ENCODE measurements at places on chromosomes 6 and 20.

GRCh38 chr6:106098383-106099234 is 12.5 kb downstream of the PRDM1 start:
- DNase-seq, result no peak

DNA sequence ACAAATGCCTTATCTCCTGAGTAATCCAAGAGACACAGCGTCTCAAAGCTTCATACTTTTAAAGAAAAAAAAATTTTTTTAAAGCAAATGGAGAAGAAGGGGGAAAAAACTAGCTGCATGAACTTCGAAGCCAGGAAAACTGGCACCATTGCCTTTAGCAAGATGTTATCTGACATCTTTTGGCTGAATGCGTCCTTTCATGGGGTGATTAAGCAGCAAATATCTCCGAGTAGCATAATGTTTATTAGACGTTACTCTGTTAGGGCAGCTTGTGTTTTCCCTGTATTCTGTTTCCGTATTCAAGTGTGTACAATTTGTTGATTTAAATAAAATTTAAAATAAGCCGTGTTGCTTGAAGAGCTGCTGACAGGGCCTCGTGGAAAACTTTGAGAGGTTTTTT is 76.5 kb upstream of the TSHZ2 start:
- DNase-seq, result no peak

DNA sequence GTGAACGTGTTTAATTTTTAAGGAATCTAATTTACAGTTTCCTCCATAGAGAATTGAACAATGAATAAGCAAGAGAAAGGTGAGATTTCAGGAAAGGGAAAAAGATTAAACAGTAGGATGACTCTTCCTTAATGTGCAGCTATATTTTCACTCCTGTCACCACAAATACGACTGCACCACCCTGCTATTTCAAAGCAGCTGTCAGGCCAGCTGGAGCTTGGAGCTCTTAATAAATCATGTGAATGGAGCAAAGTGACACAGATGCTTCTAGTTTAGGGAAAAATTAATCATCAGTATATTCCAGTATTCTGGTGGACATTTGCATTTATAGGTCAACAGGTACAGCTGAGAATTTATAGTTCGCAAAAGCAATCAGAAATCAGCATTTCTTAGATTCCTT is 56.5 kb upstream of the PKIB start:
- DNase-seq, result peak; percentile 80

DNA sequence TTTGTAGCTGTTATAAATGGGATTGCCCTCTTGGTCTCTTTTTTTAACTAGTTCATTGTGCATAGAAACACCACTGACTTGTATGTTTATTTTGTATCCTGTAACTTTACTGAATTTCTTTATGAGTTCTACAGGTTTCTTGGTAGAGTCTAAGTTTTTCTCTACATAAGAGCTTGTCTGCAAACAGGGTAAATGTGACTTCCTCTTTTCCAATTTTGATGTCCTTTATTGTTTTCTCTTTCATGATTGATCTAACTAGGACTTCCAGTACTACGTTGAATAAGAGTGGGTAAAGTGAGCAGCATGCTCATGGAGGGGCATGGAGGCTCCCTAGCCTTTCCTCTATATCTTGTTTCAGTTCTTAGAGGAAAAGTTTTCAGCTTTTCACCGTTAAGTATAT is 3.0 kb upstream of the WFDC10A start:
- no peak for DNase-seq

GRCh38 chr20:39338469-39339376 is 376.6 kb downstream of the DHX35 start:
- DNase-seq, result no peak

DNA sequence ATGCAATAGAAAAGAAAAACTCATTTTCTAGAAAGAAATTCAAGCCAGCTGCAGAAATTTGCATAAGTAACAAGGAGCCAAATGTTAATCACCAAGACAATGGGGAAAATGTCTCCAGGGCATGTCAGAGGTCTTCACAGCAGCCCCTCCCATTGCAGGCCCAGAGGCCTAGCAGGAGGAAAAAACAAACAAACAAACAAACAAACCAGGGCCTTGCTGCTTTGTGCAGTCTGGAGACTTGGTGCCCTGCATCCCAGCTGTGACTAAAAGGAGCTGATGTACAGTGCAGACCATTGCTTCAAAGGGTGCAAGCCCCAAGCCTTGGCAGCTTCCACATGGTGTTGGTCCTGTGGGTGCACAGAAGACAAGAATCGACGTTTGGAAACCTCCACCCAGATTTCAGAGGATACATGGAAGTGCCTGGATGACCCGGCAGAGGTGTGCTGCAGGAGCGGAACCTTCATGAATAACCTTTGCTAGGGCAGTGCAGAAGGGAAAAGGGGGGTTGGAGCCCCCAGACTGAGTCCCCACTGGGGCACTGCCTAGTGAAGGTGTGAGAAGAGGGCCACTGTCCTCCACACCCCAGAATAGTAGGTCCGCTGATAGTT is 110.9 kb upstream of the AKAP12 start:
- DNase-seq, result no peak

GRCh38 chr6:105753620-105754211 is 332.4 kb upstream of the PRDM1 start:
- DNase-seq, result no peak

DNA sequence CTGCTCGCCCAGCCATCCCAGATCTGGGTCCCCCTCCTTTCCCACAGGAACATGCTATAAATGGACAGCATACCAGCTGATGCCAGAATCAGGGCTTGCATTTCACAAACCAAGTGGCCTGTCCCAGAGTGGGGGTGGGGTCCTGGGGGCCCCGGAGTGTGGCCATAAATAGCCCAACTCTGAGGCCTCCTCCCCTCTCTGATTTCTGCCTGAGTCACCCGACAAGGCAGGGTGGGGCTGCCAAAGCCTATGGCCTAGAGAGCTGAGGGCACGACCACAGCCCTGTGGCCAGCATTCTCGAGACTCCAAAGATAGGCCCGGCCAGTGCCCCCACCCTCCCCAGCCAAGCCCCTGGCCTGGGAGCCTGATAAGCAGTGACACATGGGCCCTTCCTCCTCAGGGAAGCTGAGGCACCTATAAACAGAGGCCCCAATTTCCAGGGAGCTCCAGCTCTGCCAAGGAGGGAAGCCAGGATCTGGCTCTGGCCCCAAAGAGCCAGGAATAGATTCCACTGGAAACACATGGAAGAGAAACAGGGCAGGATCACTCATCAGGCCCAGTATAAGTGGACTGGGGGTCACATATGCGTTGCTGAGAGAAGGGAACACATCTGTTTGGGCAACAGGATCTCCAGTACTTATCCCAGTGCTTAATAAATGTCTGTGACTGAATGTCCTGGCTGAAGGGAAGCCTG is 20.3 kb downstream of the SNTA1 start:
- DNase-seq, result no peak

- DNase-seq, result no peak
These were observed 267.5 kb downstream of the SMOC2 start for GRCh38 chr6:168708526-168708925.

DNA sequence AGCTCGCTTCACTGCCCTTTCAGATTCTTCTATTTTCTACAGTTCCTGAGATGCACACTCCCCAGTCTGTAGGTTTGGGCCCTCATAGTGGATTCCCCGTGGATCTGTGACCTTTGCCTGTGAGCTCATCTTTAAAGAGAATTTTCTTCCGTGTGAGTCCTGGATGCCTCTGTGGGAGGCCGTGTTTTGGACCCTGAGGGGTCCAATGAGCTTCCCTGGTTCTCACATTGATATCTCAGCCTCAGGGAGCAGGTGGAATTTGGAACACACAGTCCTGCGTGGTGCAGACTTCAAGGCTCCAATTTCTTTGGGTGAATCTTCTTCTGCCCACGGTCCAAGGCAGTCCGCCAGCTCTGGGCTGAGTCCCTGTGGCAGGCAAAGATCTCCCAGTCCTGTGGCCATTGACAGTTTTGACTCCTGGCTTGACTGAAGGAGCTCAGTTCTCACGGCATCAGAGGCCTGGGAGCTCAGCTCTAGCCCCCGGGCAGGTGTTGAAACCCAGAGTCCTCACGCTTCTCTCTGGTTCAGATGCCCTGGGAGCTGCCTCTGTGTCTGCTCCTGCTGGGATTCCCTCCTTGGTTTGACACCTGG is 61.0 kb downstream of the PSMG4 start:
- no peak for DNase-seq

DNA sequence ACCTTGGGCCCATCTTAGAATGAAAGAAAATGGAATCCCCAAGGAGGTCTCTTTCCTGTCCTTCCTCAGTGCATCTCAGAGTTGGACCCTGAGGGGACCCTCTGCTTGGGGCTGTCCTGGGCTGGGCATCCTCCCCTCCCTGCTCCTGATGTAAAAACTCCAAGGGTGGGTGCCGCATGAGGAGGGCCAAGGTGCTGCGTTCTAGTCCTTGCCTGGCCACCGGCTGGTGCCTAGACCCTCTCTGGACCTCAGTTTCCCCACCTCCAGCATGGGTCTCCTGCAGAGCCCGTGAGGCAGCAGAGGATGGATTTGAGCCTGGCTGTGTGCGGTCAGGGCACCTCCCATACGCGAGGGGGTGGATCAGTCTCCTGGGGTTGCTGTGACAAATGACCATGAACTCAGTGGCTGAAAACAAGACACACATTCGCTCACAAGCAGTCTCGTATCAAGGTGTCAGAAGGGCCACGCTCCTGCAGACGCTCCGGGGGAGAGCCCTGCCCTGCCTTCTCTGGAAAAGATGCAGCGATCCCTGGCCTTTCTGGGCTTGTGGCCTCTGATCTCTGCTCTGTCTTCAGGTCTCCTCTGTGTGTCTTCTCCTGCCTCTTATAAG is 54.7 kb downstream of the CHMP4B start:
- DNase-seq, result no peak

DNA sequence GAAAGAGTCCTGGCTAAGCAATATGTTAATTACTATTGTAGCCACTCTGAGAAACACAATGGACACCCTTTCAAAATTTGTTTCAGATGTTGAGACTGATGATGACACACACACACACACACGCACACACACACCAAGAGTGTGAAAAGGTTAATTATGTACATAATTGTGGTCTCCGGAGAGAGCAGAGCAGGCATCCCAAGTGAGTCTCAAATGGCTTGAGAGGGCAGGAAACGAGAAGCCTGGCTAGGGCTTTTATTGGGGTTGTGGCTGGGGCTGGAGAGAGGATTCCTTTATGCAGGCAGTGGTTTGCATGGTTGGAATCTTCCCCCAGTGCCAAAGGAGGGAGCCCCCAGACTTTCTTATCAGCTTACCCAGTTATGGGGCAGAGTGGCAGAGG is 38.2 kb upstream of the NKX2-4 start:
- no peak for DNase-seq

- no peak for DNase-seq
These were observed 51.8 kb downstream of the FOXA2 start for GRCh38 chr20:22532598-22532997.

DNA sequence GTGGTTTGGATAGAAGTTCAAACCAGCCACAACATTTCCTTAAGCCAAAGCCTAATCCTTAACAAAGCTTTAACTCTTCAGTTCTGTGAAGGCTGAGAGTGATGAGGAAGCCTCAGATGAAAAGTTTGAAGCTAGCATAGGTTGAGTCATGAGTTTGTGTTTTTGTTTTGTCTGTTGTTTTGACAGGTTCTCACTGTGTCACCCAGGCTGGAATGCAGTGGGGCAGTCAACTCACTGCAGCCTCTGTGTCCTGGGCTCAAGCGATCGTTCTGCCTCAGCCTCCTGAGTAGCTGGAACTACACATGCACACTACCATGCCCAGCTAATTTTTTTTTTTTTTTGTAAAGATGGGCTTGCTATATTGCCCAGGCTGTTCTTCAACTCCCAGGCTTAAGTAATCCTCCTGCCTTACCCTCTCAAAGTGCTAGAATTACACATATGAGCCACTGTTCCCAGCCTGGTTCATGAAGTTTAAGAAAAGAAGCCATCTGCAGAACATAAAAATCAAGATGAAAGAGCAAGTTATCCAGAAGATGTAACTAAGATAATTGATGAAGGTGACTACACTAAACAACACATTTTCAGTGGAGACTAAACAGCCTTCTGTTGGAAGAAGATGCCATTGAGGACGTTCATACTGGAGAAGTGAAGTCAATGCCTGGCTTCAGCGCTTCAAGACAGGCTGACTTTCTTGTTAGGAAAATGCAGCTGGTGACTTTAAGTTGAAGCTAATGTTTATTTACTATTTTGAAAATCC is 96.2 kb downstream of the SMAP1 start:
- no peak for DNase-seq

DNA sequence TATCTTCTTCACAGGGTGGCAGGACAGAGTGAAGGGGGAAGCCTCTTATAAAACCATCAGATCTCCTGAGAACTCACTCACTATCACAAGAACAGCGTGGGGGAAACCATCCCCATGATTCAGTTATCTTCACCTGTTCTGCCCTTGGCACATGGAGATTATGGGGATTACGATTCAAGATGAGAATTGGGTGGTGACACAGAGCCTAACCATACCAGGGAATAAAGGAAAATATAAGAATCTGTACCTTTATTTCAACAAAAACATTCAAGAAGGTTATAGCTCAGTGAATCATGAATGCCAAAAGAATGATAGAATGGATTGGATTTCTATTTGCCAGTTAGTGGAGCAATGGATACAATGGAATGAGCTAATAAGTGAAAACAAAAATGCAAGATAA is 214.4 kb downstream of the PTPRK start:
- DNase-seq, result no peak

DNA sequence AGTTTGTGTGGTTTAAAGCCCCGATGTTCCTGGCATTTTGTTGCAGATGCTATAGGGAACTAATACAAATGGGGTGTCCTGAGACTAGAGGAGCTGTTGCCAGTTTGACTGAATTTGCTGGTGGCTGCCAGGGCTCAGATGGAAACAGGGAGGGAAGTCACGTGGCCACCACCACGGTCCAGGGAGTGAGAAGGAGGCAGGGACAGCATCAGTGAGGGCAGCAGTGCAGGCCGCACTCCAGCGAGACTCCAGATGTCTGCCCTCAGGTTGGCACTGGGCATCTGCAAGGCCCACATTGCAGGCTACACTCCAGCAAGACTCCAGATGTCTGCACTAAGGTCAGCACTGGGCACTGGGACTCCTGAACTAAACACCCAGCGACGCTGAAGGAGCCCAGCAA is 86.2 kb downstream of the RAMACL start:
- no peak for DNase-seq

DNA sequence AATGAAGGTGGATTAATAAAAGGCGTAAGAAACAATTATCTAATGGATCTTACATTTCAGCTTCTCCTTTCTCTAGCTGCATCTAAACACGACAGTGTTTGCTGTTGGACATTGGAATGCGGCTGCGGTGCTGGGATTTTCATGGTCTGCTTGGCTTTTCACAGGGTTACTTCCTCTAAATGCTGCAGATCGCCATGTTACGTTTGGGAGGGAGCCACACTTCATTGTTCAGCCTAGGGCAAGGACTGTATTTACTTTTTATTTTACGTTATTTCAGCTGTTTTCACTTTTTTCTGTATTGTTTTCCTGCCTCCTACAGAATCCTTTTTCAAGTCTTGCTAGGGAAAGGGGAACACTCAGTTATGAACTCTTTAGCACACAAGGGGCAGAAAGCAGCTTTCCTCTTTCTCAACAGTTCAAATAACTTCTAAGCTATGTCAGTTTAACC is 97.9 kb upstream of the MTHFD1L start:
- DNase-seq, result no peak

- DNase-seq, result no peak
These were observed 69.3 kb downstream of the HDDC2 start for GRCh38 chr6:125232466-125232865.

GRCh38 chr20:19885939-19886660 is 128.0 kb downstream of the RIN2 start:
- DNase-seq, result no peak

GRCh38 chr6:99409672-99410071 is 15.4 kb downstream of the PNISR start:
- DNase-seq, result no peak

GRCh38 chr6:30716879-30717128 is 277 bp downstream of the MDC1 start:
- DNase-seq, result no peak
